ENCODE measurements at places on chromosomes 2 and 18.

- no peak for DNase-seq
These were observed 7.2 kb downstream of the RPIA start for GRCh38 chr2:88698498-88699233.

GRCh38 chr2:63587814-63588384, 378 bp downstream of the WDPCP start:
- no peak for DNase-seq

DNA sequence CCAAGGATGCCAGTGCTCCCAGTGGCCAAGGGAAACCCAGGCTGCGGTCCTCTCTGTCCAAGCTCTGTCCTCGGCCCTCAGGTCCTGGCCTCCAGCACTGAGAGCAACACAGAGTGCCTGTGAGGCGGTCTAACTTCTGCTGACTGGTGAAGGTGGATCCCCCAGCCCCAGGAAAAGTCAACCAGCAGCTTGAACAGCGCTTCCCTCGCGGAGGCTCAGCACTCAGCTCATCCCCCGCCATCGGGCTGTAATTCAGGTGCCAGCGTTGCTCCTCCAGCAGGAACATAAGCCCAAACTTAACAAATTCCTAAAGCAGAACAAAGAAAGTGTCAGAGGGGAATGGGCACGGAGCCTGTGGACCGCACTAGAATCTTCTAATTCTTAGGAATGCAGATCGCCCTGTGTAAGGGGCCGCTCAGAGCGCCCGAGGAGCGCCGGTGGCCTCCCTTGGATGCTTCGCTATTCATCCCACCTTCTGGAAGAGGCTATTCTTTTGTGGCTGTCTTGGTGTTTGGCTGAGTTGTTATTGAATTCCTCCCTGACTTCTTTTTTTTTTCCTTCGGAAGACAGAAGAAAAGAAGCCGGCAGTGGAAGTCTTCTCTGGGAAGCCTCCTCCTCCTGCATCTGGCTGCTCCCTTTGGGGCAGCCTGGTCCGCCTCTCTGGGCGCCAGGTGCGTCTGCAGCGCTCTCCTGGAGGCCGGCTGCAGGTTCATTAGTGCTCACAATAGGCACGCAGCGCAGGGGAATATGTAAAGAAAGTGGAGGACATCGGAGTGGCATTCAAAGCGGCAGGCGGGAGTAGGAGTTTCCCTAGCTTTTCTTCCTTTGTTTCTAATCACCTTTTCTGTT, 905.6 kb downstream of the TSN start:
- DNase-seq = no peak

DNA sequence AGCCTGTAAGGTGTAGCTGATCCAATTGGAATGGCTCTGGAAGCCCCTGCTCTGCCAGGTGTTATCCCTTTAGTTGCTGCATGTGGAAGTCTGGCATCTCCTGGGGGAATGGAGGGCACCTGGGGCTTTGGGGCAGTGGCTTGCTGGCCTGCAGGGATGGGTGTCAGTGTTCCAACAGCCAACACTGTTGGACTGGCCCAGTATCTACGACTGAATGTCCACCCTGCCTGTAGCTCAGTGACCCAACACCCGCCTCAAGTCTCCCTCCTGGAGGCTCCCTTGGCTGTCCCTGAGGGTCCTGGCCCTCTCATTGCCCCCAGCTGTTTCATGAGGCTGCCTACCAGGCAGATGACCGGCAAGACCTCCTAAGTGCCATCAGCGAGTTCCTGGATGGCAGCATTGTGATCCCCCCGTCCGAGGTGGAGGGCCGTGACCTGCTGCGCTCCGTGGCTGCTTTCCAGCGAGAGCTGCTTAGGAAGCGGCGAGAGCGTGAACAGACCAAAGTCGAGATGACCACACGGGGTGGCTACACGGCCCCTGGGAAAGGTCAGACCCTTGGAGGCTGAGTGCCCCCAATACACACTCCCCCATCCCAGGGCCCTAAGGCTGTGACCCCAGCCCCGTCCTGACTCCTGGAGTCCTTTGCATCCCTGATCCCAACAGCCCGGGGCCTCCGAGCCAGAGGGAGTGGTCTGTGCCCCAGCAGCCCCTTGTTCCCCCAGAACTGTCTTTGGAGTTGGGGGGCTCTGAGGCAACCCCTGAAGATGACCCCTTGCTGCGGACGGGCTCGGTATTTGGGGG, 7.7 kb downstream of the SLC4A3 start:
- no peak for DNase-seq

DNA sequence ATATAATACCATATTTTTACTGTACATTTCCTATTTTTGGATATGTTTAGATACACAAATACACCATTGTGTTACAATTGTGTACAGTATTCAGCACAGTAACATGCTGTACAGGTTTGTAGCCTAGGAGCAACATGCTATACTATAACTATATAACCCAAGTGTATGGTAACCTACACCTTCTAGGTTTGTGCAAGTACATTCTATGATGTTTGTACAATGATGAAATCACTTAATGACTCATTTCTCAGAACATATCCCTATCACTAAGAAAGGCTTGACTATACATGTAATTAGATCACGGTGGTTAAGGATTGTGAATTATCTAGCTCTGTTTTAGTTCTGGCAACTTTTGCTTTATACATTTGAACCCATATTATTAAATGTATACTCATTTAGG, 31.3 kb downstream of the NPHP1 start:
- no peak for DNase-seq

- no peak for DNase-seq
These were observed 32.7 kb downstream of the ABI2 start for GRCh38 chr2:203360833-203361430.

DNA sequence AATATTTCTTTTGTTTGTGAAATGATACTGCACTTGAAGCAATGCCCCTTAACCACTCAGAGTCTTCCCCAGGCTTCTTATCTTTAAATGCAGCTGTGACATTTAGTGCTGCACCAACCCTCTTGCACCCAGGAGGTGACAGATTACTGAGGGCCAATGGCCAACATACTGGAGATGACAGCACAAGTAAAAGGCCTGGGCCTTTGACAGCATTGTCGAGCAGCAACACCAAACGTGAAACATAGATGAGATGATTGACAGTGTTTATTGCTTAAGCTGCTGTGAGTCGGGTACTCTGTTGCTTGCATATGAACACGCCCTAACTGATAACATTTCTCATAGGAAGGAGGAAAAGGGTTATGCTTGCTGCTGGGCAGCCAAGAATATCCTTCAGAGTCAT, 80.3 kb downstream of the THNSL2 start:
- no peak for DNase-seq

DNA sequence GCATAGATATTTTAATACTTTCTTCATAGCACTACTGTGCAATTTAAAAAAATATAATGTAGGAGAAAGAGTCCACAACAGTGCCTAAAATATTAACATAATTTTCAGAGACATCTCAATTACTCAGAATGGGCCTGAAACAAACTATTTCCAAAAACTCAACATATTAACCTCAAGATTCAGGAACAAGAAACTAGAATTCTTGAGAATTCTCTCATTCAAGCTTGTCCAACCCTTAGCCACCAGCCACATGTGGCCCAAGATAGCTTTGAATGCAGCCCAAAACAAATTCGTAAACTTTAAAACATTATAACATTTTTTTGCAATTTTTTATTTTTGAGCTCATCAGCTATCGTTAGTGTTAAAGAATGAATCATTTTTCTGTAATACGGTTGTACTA, 35.2 kb downstream of the LNPK start:
- DNase-seq = no peak

DNA sequence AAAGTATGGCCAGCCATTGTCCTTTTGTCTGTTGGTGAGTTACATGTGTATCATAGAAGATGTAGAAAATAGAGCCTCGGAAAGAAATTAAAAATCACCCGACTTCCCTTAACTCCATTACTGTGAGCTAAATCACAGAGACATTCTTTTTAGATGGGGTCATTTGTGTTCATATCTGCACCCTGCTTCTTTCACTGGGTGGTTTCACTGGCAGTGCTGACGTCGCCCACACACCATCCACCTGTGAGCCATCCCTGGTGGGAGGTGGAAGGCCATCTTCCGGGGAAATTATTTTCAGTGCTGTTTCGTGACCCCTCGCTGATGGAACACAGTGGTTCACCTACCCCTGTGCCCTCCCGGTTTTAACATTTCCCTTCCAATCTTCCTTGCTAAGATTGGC, 21.2 kb downstream of the SH3BP4 start:
- no peak for DNase-seq

DNA sequence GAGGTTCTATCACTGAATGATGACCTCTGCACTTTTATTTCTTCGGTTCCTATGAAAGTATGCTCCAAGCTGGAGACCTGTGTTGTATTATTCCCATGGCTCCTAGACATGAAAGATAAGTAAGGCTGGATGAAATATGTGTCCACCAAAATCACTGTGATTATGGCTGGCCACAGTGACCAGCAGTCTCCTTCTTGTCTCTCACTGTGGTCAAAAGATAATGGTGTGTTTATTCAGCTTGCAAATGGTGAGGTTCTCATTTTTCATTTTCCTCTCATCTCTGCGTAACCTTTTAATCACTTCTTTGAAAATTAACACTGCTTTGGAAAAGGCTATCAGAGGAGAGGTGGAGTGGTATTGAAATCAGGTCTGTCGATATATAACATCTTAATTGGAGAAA, 107.8 kb upstream of the DAPL1 start:
- DNase-seq = no peak
